SHP77 (cell line): ENCODE measurements at places on chromosomes 1 and 21.

DNA sequence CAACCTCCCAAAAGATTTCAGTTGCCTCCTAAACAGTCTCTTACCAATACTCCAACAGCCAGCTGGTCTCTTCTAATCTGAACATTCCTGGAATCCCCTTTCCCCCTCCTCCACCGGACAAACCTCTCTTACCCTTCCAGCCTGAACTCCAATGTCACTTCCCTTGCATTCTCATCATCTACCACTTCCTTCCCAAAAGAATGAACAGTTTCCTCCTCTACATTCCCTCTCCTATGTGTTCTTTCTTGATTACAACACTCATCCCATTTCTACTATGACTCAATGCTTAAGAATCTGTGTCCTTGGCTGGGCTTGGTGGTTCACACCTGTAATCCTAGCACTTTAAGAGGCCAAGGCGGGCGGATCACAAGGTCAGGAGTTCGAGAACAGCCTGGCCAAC, 417.1 kb downstream of the SETD4 start:
- no peak for DNase-seq

- no peak for DNase-seq
Observed at GRCh38 chr1:89547563-89548116, 23.0 kb downstream of the LRRC8B start.

- DNase-seq, result no peak
Observed at GRCh38 chr1:61585714-61586113, 139.2 kb downstream of the TM2D1 start.

DNA sequence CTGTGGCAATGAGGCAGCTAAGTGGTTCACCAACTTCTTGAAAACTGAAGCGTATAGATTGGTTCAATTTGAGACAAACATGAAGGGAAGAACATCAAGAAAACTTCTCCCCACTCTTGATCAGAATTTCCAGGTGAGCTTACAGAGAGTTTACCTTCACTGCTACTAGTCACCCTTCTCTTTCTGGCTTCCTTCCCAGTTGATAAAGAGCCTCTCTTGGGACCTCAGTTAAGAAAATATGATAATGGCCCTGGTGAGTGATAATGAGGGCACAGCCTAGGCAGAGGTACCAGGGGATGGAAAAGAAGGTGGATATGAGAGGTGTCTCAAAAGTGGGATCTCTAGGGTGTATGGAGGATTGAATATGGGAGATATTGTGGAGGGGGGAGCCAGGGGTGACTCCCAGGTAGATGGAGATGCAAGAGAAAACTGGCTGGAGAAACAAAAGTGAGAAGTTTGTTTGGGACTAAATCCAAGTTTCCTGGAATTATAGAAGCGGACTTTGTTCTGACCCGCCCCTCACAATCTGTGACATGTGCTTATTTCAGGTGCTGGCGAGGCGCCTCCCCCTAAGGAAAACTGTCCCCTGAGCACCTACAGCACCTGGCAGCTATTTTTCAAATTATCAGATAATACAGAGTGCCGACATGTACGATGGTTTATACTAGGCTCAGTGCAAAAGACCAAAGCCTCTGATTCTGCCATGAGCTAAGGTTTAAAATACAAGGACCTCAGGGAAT, 13.7 kb downstream of the MTARC2 start:
- DNase-seq, result no peak

DNA sequence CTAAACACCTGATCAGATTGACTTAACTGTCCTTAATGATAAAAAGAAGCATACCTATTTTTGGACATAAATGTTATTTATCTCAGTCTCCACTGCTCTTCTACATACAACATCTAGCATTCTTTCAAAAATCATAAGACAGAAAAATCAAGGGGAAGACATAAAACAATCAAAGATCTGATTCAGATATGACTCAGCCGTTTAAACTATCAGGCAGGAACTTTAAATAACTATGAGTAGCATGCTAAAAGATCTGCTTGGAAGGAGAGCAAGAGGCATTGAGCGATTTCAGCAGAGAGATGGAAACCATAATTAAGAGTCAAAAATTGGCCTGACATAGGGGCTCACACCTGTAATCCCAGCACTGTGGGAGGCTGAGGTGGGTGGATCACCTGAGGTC, 27.2 kb upstream of the SLC22A15 start:
- DNase-seq, result no peak

GRCh38 chr1:41700581-41700980, 216.1 kb upstream of the EDN2 start:
- no peak for DNase-seq

GRCh38 chr1:21626921-21627339, 42.2 kb downstream of the RAP1GAP start:
- no peak for DNase-seq

GRCh38 chr1:169160845-169161495, 54.5 kb downstream of the ATP1B1 start:
- no peak for DNase-seq

DNA sequence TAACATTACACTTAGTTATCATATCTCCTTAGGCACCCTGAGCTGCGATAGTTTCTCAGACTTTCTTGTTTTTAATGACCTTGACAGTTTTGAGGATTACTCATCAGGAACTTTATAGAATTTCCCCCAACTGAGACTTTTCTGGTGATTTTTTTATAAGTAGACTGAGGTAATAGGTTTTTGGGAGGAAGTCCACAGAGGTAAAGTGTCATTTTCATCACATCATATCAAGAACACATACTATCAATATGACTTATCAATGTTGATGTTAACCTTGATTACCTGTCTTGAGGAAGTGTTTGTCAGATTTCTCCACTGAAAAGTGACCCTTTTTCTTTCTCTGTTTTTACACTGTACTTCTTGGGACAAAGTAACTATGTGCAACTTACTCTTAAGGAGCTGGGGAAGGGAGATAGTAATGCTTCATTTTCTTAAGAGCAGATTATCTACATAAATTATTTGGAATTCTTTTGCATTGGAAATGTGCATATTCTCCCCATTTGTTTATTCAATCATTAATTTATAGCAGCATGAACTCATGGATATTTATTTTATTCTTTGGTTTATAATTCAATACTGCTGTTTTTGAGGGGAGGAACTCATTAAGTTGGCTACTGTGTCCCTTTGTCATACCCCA, 72.8 kb upstream of the HSD17B7 start:
- DNase-seq, result no peak

GRCh38 chr1:60745484-60745883, 336.9 kb upstream of the NFIA start:
- DNase-seq, result peak; percentile 13

GRCh38 chr1:162369571-162369970, 7.1 kb downstream of the SPATA46 start:
- DNase-seq, result no peak

DNA sequence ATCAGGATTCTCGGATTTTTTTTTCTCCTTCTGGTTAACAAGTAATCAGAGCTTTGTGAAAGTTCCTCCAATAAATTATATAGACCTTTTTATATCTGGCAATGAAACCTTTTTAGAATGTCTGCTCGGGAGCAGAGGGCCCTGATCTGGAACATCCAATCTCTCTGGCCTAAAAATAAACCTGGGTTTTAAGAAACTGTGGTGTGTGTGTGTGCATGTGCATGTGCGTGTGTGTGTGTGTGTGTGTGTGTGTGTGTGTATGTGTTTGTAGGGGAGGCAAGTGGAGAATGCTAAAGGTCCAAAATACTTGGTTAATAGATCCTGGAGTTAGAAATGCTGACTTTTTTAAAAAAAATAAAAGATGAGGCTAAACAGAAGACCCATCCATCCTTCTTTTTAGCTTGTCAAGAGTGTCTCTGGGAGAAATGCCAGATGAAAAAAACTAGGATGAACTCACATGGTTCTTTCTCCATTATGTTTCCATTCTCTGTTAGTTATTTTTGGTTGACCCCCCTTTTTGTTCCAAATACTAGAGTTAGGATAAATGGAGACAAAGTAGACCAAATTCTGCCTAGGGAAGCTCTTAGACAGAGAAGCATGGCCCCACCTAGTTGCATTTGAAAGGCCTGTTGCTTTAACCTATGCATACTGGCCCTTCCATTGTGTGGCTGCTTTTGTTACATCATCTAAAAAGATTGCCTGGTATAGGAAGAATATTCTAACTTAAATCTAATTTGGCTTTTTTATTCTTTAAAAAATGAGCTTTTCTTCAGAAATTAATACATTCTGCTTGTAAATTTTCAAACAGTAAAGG, 175.9 kb downstream of the PAPPA2 start:
- no peak for DNase-seq

GRCh38 chr1:111961016-111961415, 28.5 kb downstream of the KCND3 start:
- DNase-seq, result peak; percentile 83

- no peak for DNase-seq
Observed at GRCh38 chr1:223709598-223709997, 2.7 kb upstream of the CAPN2 start.

- DNase-seq, result no peak
Observed at GRCh38 chr1:246333855-246334254, 173.2 kb downstream of the SMYD3 start.

DNA sequence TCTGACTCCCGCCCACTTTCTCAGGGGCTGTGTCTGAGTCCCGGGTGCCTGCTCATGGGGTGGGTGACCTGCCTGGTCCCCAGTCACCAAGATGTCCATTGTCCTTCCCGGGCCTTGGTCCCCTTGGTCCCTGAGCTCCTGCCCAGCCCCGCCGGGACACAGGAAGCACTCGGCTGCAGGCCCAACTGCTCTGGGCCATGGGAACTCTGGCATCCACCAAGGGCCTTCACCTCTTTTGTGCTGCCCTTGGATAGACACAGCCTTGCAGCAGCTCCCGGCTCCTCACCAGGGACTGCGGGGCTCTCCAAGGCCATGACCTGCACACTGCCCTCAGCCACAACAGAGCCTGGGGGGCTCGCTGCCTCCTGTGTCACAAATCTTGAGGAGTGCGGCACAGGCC, 22.1 kb upstream of the MX1 start:
- DNase-seq, result no peak

GRCh38 chr1:207423560-207424292, 30.4 kb upstream of the CR2 start:
- no peak for DNase-seq

DNA sequence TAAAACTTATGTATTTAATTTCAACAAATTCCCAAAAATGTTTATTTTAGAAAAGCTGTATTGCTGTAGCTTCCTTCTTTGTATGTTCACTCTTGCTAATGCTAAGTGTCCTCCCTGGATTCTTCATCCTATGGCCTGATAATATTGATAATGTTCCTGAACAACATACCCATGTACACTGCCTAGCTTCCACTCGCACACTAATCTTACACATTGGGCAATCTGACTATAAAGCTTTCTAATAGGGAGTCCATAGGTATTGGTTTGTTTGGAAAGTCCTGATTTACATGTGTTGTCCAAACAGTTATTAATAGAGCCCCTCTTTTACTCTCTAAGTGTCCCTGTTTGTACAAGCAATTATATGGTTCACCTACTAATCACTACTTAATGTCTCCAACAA, 783 bp downstream of the F13B start:
- no peak for DNase-seq

DNA sequence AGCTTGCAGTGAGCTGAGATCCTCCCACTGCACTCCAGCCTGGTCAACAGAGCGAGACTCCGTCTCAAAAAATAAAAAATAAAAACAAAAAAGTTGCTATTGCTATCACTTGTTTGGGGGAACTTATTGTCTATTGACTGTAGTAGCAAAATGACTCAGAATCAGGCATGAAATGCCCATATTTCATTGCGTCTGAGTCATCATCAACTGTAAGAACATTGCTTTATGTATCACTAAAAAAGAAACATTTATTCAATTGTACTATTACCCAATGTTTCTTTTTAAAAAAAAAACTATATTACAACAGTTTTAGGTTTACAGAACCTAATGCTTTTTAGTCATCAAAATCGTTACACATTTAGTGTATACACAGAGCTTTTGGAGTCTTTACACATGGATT, 91.0 kb upstream of the FMN2 start:
- no peak for DNase-seq

- DNase-seq, result no peak
Observed at GRCh38 chr1:53680868-53681267, 58.1 kb downstream of the GLIS1 start.

GRCh38 chr1:116262995-116263385, 110.1 kb upstream of the ATP1A1 start:
- DNase-seq, result no peak

- no peak for DNase-seq
Observed at GRCh38 chr1:36542962-36543515, 60.3 kb upstream of the CSF3R start.

- DNase-seq, result peak; percentile 92
Observed at GRCh38 chr1:118479351-118479750, 294.3 kb upstream of the SPAG17 start.

- DNase-seq, result no peak
Observed at GRCh38 chr1:206748348-206749030, 22.1 kb upstream of the IL19 start.

DNA sequence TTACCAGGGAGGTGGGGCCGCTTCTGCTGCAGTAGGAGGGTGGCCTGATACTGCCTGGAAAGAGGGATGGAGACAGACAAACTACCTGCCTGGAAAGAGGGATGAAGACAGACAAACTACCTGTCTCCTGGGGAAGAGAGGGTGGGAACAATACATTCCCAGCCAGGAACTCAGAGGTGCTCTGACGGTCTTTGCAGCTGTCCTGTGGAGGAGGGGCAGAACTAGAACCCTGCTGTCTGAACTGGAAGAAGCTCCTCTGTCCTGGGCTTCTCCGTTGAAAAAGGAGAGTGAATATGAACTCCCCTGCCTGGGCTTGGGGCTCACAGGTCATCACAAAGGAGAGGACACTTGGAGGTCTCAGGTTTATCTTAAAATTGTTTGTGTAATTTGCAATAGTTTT, 40.3 kb upstream of the ETV3 start:
- no peak for DNase-seq

DNA sequence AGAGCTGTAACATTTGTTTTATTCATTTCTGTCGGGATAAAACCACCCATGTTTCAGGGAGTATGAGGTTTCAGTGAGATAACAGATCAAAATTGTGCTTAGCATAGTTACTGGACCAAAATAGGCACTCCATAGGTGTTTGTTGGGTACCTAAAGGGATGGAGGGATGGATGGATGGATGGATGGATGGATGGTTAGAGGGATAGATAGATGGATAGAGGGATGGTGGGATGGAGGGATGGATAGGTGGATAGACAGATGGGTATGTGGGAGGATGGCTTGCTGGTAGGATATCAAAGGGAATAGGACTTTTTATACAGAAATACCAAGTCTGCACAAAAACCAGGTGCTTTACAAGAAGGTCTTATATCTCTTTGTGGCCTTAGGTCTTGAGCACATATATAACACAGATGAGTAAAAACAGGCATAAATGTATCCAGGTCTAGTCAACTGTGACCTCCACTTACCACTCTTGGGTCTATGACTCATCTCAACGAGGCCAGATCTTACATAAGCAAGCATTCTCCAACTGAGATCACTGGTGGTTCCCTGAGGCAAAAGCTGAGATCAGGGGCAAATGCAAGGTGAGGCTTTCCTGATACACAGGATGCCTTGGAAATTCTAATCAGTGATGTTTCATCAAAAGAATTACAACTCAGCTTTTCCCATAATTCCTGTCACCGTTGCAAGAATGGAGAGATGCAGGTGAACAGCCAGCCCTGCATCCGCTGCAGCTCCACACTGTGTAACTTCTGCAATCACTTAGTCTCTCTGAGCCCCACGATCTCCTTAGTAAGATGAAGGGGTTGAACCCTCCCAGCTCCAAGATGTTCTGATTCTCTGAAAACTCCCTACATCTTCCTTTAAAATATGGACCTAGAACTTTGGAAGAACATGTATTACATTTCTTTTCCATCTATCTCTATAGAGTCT, 32.0 kb downstream of the PTAFR start:
- DNase-seq, result no peak
